ENCODE measurements at places on chromosomes 16 and 17.

- no peak for DNase-seq
Observed at GRCh38 chr16:3122926-3123570, 10.7 kb downstream of the ZNF205 start.

DNA sequence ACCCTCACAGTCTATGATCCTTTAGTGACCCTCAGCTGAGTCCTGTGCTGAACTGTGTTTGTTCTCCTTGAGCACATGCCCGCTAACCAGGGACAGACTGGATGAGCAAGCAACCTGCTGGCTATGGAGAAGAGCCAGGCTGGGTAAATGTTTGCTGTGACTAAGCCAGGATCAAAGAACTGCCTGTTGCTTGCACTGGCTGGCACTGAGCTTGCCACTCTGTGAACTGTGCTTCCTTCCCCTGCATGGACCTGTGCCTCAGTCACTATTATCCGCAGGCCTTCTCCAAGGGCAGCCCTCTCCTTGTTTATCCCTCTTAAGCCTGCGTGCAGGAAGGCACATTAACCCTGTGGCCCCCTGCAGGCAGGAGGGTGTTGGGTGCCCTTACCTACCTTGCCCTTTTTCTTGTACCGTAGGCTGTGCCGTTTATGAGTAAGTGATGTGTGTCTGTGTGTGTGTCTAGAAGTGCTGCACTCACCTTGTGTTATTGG is 7.4 kb downstream of the PNPO start:
- DNase-seq = no peak

- no peak for DNase-seq
Observed at GRCh38 chr16:85002608-85003007, 8.7 kb downstream of the ZDHHC7 start.

DNA sequence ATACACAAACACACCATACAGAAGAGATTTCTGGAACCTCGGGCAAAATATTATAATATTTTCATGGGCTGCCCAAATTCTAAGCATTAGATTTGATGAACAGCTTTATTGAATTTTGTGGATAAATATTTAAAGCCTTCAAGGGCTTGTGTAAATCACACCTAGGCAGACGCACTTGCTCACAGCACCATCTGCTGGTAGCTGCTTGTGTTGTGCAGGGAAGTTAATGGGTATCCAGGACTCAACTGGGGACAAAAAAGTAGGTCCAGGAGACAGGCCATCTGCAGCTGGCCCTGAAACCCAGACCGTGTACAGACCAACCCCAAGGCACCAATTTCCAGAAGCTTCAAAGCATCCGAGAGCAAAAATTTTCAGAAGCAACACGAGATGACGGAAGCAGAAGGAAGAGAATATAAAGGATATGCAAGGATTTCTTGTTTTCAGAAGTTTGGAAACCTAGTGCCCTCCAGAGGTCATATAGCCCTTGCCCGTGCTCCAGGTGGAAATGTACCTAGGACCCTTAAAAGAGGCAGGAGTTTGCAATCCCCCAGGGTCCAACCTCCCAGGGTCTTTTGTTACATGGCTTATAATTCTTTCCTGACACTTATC is 140.0 kb downstream of the CHD9NB start:
- DNase-seq = peak; percentile 51

GRCh38 chr17:73482251-73482716 is 162.0 kb downstream of the SDK2 start:
- no peak for DNase-seq

DNA sequence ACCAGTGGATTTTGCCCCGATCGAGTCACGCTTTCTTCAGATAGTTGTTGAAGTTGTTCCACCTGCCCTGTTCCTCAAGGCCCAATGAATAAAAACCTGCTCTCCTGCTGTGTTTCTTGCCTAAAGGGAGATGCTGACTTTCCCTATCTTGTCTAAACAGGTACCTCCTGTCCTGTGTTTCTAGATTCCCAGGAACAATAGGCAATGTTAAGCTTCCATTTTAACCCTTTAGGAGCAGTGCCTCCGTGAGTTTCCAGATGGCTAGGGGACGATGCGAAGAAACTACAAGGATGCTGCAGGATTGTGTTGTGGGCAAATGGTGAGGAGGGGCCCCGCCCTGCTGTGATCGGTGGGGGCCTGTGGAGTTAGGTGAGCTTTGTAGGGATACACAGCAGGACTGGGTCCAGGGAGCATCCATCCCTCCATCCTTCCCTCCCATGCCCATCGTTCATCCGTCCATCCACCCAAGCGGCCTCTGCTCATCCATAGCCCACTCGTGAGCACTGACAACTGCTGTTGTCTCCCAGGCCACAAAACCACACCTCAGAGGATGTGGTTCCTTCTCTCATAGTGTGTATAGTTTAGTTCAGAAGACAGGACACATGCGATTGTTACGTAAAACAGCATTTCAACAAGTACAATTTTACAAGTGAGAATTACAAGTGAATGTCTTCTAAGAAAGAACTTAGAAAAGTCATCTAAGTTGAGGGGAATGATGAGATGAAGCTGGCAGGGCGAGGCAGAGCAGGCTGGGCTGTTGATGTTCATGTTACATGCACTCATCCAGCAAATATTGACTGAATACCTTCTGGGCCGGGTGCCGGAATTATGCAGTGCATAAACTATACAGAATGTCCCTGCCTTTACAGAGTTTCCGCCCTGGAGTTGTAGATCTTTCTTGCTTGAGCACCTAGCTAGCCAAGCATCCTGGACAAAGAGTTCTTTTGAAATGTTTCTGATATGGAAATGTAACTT is 5.2 kb downstream of the ARSG start:
- DNase-seq = no peak

DNA sequence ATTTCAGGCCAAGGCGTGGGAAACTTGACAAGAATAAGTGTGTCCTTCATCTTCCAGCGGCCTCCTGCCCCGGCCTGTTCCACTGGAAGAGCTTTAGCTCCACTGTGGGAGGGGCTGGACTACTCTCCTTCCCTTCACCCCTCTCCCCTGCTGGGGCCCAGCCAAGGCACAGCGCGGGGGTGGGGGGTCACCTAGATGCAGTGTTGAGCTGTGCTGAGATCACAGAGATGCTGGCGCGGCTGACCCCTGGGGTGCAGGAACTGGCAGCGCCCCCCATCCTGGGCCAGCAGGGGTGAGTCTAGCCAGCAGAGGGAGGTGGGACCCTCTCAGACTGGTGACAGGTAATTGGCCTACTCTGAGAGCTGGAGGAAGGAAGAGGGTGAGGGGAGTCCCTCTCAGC is 111.8 kb upstream of the LHX1 start:
- DNase-seq = no peak

GRCh38 chr17:76370261-76370993 is 14.0 kb upstream of the SPHK1 start:
- DNase-seq = peak; percentile 95

- no peak for DNase-seq
Observed at GRCh38 chr17:66398617-66399016, 96.2 kb downstream of the PRKCA start.

DNA sequence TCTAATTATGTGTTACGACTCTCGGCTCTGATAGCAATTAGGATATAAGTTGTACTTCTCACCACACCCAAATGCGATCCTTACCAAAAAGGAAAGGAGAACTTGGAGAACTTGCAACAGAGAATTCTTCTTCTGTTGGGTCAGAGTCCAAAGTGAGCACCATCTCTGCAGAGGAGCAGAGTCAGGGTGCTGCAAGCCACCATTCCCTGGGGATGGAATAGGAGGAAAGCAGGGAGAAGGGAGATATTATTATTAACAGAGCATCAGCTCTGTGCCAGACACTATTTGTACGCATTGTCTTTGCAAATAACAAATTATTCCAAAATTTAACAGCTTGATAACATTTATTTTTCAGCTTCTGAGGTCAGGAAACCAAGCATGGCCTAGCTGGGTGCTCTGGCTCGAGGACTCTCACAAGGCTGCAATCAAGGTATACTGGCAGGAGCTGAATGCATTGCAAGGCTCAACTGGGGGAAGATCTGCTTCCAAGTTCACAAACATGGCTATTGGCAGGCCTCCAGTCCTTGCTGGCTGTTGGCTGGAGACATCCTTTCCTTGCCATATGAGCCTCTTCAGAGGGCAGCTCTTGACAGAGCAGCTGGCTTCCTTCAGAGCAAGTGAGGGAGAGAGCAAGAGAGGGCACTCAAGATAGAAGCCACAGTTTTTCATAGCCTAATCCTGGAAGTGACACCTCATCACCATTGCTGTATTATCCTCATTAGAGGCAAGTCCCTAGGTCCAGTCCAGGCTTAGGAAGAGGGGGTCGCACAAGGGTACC is 296.2 kb upstream of the CDH5 start:
- DNase-seq = peak; percentile 33

- DNase-seq = no peak
Observed at GRCh38 chr17:7850701-7851437, 4.0 kb upstream of the TMEM88 start.

- peak; percentile 88 for DNase-seq
Observed at GRCh38 chr16:30896261-30896888, at the start of gene CTF1. Gene CTF1, plus strand, starts transcription at chr16:30896614. Its CDS starts 30 bp downstream, at chr16:30896644.

DNA sequence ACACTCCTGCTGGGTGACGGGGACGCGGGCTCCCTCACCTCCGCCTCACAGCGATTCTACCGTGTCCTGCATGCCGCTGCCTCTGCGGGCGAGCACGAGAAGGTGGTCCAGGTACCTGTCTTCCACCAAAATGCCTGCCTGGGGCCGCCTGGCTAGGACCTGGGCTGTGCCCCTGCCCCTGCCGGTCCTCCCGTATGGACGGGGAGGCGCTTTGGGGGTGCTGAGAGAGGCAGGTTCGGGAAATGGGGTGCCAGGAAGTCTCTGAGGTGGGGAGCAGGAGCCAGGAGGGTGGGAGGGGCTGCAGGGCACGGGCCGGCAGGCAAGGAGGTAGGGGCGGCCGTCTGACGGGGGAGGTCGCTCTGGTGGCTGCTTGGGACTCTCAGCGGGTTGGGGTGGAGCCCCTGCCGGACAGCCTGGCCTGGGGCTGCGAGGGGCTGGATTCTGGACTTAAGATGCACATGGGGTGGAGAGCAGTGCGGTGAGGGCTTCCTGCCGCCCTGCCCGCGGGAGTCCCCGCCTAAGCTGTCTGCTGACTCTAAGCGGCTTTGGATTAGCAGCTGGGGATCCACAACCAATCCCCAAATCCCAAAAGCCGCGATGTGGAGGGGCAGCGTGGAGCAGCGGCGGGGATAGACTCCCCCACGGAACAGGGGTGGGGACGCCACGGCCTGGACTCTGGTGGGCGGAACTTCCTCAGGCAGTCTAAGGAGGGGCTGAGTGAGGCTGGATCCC is 5.8 kb downstream of the CHTF18 start:
- DNase-seq = no peak

GRCh38 chr17:50911890-50912289 is 45.7 kb upstream of the TOB1 start:
- no peak for DNase-seq

DNA sequence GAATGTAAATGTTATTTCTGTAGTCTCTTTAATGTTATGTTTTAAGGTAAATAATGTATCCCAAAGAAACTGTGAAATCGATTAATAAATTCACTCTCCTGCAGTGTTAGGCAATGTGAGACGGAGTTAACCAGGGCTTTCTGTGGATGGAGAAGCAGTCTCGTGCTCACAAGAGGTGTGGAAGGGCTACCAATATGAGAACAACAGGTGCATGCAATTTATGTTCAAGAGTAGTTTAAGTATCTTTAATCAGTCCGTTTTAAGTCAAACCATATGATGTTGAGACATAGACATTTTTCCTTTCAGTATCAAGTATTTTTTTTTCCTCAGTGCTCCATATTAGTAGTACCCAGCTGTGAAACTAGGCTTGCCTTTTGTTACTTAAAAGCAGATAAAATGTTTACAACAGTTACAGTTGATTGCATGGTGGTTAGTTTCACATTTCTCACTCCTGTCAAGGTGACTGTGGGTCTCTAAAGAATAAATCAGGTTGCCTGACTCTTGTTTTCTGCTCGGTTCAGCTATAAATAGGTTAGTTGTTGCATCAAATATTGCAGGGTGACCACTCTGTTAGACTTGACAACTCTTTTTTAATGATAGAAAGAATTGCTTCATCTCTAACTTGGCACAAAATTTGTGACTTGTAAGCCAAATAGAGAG is 54.4 kb downstream of the COX10 start:
- DNase-seq = no peak

- peak; percentile 43 for DNase-seq
Observed at GRCh38 chr16:2040787-2041522, 6.7 kb downstream of the NTHL1 start.

- no peak for DNase-seq
Observed at GRCh38 chr17:58005031-58005727, 1.9 kb downstream of the SRSF1 start.

DNA sequence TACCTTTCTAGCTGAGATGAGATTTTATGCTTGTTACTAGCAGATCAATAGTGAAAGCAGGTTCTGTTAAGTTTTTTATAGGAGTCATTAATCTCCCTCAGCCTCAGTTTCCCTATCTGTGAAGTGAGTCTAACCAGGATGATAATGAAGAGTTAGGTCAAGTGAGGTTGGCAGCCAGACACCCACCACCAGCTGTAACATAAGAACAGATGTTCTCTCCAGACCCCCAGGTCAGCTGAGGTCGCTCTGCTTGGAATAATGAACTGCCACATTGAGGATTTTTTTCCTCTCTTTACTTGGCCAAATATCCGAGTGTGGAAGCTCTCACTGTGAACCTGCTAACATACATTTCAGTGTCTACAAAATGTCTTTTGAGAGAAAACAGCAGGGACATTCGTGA is 389.6 kb downstream of the WWOX start:
- no peak for DNase-seq

DNA sequence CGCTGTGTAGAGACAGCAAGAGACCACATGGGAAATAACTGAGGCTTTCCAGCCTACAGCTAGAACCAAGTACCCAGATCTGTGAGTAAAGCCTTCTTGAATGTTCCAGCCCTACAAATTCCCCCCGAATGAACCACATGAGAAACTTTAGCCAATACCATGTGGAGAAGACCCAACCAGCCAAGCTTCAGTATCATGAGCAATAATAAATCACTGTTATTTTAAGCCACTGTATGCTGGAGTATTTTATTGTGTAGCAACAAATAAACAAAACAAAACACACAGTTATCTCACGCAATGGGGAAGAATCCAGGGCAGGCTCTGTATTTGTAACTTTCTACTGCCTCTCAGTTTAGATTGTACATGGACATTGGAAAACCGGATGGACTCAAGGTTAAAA is 426.2 kb downstream of the CDH11 start:
- no peak for DNase-seq

DNA sequence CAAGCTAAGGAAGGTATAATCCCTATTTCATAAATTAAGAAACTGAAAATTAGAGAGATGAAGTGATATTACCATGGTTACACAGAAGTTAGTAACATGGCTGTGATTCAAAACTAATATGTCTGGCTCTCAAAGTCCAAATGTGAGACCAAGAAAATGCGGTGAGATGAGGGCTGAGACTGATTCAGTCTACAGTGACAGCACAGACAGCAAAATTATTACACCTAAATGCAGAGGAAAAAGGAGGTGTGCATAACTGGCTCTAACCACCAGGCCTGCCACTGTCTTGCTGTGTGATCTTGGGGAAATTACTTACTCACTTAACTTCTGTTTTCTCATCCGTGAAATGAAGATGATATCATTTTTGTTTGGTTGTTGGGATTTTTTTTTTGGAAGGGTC is 270.0 kb upstream of the SOX9 start:
- no peak for DNase-seq

DNA sequence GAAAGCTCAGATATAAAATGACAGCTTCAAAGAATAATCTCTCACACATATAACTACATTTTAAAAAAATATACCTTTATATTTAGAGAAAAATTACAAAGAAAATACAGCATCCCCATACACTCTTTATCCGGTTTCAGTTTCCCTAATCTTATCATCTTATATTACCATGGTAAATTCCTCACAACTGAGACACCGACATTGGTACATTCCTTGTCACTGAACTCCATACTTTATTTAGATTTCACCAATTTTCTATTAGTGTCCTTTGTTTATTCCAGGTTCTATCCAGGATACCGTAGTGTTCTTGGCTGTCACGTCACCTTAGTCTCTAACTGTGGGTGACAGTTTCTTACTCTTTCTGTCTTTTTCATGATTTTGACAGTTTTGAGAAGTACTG is 22.0 kb upstream of the ABCA10 start:
- peak; percentile 6 for DNase-seq

Data from astrocyte of the spinal cord (primary cell).